ENCODE measurements at places on chromosomes 2 and 18.

GRCh38 chr2:121904656-121905055 is 149.2 kb downstream of the TSN start:
- DNase-seq: no peak

GRCh38 chr2:4618141-4618540 is 914.8 kb downstream of the DCDC2C start:
- no peak for DNase-seq

DNA sequence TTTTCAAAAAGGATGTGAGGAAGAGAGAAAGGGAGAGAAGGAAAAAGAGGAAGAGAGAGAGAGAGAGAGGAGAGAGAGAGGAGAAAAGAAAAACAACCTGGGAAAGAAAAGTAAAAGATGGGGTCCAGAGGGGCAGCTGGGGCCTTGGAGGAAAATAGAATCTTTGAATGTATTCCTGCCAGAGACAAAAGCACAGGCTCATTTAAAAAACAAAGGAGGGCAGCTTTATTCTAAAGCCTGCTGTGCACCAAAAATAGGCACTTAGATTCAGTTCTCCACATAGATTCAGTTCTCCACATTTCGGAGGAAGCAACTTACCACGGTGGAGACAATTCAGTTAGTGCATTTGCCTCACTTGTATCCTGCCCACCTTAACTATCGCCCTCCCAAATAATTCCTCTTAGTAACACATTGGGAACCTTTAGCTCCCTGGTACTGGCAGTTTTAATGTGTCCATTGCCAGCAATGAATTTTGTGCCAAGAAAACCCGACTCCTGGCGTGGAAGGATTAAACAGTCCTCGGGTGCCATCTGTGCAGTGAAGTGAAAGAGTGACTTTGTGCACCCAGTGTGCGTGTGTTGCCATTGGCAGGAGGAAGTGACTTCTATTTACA is 71.3 kb downstream of the DPP4 start:
- DNase-seq: no peak

DNA sequence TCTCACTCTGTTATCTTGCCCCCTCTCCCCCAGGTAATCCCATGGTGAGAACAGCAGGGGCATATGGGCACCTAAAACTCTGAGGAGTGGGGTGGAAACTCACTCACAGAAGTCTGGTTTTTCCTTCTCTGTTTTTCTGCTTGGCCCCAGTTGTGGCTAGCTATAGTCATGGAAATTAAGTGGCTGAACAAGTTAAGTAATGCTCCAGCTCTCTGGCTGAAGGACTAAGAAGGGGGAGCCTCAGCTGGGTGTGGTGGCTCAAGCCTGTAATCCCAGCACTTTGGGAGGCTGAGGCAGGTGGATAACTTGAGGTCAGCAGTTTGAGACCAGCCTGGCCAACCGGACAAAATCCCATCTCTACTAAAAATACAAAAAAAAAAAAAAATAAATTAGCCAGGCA is 261.0 kb downstream of the TPGS2 start:
- no peak for DNase-seq
